ENCODE measurements at places on chromosomes 6 and 20. TPM values are rescaled to one million over a fixed set of nuclear protein-coding genes. Genes with fewer than 3 reads are reported as not detected.

DNA sequence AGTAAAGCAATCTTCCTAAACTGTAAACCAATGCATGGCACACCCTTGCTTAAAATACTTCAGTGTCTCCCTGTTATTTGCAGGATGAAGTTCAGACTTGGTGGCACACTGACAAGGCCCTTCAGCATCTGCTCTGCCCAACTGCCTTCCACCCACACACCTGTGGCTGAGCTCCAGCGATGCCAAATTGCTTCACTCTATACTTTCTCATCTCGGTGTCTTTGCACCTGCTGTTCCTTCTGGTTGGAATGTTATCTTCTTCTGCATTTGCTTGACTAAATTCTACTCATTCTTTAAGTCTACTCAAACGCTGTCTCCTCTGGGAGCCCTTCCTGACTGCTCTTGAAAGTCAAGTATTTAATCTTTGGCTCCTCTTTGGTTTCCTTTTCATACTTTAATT is 100.1 kb upstream of the SUPT3H start:
- no peak for DNase-seq

- no peak for DNase-seq
Observed at GRCh38 chr20:13271098-13271497, 50.0 kb downstream of the ISM1 start.

GRCh38 chr6:129793447-129793846 is 67.7 kb downstream of the TMEM244 start:
- DNase-seq, result no peak

GRCh38 chr6:150079604-150080003 is 10.7 kb upstream of the ULBP3 start:
- peak; percentile 64 for DNase-seq

DNA sequence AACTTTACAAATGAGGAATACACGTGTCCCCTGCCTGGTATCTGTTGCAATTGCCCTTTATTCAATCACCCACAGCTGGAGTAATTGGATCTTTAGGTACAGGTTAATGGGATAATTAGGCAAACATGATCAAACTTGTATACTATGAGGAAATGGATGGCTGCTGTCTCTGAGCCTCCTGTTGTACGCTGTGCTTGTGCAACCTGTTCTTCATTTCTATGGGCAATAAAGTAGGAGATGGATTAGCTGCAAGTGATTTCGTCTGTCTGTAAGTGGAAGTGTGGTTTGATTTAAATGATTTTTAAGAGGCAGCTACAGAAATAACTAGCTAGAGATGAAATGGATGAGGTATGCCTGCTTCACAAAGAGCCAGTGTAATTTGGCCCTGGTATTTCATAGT is 474.1 kb downstream of the RNF144B start:
- DNase-seq, result no peak

- DNase-seq, result peak; percentile 57
Observed at GRCh38 chr6:168711049-168711640, 270.2 kb downstream of the SMOC2 start.

- no peak for DNase-seq
Observed at GRCh38 chr20:38770546-38770945, 22.3 kb downstream of the ACTR5 start.

DNA sequence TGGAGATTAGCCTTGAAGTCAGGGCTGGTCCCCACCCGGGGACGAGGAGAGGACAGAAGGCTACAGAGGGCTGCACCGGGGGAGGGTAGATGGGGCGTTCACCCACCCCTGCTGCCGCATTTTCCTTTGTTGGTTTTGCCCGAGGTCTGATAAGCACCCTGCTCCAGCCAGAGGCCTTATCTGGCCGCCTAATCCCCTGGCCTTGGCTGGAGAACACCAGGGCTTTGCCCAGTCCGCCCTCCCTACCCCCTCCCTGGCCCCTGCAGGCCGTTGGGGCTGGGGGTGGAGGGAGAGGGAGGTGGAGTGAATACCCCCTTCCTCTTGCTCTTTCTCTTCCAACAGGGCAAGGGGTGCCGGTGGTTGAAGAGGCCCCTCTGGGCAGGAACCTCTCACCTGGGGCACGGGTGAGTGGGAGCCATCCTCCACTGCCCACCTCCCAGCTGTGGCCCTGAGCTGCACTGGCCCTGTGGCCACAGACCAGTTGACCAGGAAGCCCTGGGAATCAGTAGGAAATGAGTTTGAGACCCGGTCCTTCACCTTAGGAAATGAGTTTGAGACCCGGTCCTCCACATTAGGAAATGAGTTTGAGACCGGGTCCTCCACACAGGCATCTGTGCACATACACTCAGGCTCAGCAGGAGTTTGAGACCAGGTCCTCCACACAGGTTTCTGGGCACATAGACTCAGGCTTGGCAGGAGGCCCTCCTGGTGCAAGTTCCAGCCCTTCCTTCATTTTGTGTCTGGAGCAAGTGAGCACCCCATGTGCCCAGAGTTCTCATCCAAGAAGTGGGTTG is 12.0 kb upstream of the GATA5 start:
- DNase-seq, result peak; percentile 83

DNA sequence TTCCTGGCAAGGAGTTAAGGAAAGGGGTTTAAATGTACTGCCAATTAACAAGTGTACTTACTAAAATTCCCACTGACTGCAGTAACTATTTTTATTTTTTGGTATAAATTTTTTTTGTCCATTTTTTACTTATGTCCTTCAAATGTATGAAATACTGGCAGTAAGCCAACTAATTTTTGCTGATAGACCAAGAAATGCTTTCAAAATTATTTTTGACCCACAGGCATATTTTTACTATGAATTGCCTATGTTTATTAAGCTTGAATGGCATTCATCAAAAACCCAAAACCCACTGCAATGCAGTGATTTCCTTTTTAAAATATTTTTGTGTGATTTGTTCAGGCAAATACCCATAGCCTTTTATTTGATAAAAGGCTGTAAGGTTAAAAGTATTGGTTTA is 560.1 kb downstream of the UTRN start:
- no peak for DNase-seq

Gene DOK5
- total RNA-seq, result 2.3 TPM

Gene TCP11
- total RNA-seq, result 0.31 TPM

Gene SLC17A3
- not detected for total RNA-seq

Measured in H7 (cell line).